ENCODE measurements at places on chromosomes 4 and X.
A peak's percentile ranks its signal among the peaks of the same experiment; 100 is the strongest.

- DNase-seq, result no peak
These were observed 564.0 kb downstream of the SPOCK3 start for GRCh38 chr4:166670341-166670740.

- no peak for DNase-seq
These were observed 16.2 kb downstream of the SLC4A4 start for GRCh38 chr4:71355045-71355444.

- no peak for DNase-seq
These were observed 4.2 kb upstream of the DUSP9 start for GRCh38 chrX:153642655-153643430.

DNA sequence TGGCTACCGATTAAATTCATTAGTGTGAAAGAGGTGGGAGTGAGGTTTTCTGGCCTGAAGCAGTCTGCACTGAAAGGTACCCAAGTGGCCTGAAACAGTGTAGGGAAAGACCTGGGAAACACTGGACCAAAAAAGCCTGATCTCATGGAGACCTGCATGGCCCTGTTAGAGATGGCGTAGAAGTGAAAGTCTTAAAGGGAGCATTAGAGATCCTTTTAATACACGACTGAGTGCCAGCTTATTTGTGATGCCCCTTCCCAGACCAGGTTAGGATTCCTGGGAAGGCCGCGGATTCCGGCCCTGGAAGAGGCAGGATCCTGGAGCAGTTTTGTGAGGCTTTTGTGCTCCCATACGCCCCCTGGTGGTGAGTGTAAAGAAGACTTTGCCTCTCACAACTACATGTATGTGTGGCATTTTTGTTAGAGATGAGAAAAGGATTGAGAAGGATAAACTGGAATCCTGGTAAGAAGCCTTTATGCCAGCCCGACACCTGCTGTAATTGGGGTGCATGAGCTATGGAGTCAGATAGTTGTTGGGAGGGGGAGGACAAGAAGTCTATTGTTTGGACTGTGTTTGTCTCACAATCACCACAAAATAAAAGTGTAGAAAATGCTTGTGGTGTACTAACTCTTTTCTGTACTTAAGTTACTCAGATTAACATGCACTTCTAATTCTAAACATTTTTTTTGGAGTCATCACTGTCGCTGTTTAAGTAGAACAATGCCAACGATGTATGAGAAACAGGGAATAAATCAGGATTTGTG is 54.0 kb downstream of the JADE1 start:
- DNase-seq, result peak; percentile 71

- no peak for DNase-seq
These were observed 26.5 kb upstream of the NEIL3 start for GRCh38 chr4:177283167-177283566.

DNA sequence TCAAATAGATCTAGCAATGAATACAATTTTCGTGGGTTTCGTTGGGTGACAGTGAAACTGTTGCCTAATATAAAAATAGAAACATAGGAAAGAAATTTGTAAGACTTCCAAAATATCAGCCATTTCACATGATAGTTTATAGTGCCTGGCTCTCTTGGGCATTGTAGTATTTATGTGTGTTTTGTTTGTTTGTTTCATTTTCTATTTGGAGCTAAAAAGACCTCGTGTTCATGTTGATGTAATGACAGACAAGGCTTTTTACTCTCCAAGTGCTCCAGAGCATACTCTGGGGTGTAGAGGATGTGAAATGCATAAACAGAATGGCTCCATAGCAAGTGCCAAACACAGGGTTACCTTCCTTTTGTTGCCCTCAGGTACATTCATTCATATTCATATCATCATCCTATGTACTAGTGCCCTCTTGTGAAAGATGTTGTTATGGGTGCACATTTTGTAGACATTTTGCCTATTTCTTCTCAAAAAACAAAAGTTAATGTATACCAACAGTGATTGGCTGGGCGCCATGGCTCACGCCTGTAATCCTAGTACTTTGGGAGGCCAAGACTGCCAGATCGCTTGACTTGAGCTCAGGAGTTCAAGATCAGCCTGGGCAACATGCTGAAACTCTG is 100.7 kb upstream of the AMOT start:
- no peak for DNase-seq

DNA sequence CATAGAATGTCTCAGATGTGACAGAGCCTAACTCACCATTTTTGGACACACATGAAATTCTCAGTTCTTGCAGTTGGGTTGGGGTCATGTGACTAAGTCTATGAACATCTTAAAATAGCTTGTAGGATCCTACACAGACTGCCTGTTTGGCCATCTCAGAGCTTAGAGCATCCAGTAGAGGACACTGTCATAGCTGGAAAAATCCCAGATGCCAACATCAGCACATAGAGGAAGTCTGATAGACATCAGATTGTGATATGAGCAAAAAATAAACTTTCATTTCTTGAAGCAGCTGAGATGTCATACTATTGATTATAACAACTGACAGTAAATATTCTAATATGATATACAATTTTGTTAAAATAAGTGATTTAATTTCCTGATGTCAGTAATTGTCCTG is 207.1 kb downstream of the TRAM1L1 start:
- no peak for DNase-seq

DNA sequence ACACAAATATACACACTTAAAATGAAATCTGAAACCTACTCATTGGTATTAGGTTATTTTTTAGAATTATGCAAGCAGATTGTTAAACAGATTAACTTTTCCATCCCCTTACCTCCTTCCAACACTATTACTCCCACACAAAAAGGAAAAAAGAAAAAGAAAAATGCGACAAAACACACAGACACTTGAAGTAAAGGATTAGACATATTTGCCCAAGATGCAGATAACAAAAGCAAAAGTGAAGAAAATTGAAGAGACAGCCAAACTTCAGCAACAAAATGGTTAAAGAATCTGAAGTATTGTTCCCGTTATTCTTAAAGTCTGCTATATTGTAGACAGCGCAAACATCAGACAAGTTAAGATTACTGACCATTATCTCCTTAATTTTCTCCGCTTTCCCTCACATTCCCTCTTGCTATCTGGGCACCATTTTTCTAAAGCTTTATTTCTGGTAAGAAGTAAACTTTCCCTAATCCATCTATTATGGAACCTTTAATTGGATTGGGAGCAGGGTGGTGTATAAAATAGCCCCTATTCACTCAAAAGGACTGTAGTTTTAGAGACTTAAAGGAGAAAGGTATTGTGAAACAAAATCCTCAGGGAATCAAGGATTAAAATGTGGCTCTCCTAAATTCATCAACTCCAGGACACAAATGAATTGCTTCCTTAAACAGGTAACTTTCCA is 34.7 kb upstream of the MAB21L2 start:
- DNase-seq, result no peak

GRCh38 chr4:26432419-26432818 is 57.9 kb downstream of the CCKAR start:
- no peak for DNase-seq

GRCh38 chrX:41082783-41083182 is 2.5 kb upstream of the USP9X start:
- DNase-seq, result no peak

- no peak for DNase-seq
These were observed 186.8 kb upstream of the PABPC4L start for GRCh38 chr4:134388351-134388750.

DNA sequence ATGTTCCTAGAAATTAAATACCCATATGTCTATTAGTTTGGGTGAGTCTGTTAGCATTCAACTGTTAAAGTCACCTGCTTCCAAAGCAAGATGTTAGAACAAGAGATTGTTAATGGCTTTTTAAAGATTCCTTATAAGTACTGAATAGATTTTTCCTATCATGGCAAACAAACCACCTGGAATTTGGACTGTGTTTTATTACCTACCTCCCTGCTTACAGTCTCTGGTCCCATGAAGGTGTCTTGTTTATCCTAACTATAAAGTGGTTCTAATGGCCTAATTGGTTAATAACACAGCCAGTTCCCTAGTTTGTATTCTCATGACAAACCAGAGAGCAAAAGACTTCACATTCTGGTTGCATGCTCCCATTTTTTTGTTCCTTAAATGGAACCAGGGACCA is 149.5 kb downstream of the PPP1R2C start:
- no peak for DNase-seq

DNA sequence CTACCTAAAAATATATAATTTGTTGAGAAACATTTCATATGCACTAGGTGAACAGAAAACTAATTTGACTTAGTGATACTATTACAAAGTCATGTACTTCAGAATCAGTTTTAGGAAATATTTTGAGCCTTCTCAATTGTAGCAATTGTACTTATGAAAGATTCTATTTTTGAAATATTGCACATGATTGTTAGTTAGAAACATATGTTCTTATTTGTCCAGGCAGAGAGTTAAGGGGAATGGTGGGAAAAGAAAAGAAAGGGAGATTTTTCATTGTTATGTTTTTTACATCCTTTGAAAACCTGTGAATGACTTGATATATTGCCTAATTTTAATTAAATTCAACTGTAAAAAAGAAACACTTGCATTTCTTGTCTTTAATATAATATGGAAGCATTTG is 66.0 kb downstream of the GLRB start:
- DNase-seq, result no peak

- DNase-seq, result no peak
These were observed 113.0 kb upstream of the PRDX4 start for GRCh38 chrX:23554304-23554703.

DNA sequence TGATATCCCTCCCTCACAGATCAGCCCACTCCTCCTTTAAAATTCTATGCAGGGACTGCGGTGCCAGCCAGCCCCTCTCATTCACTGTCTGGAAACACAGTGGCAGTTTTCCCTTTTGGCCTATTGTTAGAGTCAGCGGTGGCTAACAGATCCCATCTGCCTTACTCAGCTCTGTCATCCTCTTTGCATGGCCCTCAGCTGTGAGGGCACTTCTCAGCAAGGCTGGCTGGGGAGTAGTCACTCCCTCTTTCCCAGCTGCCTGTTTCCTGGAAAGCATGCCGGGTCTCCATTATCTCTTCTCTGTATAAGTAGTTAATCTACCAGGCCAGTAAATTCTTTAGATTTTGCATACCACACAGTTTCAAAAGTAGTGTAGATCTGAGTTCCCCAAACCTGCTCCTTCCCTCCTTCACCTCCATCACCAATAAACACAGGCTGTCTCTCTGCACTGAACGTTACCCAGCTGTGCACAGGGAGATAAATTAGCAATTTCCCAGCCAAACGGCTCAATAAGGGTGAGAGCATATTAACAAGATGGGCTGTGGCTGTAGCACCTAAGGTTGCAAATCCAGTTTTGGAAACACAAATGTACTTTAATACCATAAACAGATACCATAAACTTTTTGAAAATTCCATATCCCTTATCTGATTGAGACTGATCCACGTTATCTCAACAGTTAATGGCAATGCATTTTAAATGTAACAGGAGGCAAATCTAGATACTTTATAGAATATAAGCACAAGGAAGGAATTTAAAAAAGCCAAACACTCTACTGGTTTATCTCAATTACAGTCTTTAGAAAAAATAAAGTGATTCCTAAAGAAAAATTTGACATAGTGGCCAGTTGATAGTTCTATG is 229.3 kb downstream of the ANKRD50 start:
- DNase-seq, result no peak

Data from activated naive CD8-positive, alpha-beta T cell treated with anti-CD3 and anti-CD28 coated beads, Interleukin-2, amount 50 U/mL, for 24 hours (primary cell).